Iris pigment epithelial cell (primary cell): ENCODE measurements at places on chromosomes 13 and 19.

DNA sequence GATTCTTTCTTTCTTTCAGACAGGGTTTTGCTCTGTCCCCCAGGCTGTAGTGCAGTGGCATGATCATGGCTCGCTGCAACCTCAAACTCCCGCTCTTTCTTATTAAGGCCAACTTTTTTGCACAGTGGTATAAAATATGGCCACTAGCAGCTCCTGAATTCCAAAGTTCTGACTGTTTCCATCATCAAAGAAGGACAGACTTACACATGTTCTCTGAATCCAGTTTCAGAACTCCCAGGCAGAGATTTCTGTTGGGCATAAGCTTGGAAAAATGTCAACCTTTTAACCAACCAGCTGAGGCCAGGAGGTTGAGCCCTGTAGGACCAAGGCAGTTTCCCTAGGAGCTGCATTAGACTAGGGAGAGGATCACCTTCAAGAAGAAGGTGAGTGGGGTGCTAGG is 184.1 kb downstream of the HS6ST3 start:
- no peak for DNase-seq

- no peak for DNase-seq
Observed at GRCh38 chr19:16777811-16778210, 51.4 kb upstream of the SIN3B start.

- DNase-seq, result no peak
Observed at GRCh38 chr13:98521461-98522247, 55.3 kb downstream of the STK24 start.

- peak; percentile 34 for DNase-seq
Observed at GRCh38 chr13:32883474-32883873, 132.7 kb upstream of the KL start.

- no peak for DNase-seq
Observed at GRCh38 chr13:113971471-113972231, 2.2 kb downstream of the C13orf46 start.

DNA sequence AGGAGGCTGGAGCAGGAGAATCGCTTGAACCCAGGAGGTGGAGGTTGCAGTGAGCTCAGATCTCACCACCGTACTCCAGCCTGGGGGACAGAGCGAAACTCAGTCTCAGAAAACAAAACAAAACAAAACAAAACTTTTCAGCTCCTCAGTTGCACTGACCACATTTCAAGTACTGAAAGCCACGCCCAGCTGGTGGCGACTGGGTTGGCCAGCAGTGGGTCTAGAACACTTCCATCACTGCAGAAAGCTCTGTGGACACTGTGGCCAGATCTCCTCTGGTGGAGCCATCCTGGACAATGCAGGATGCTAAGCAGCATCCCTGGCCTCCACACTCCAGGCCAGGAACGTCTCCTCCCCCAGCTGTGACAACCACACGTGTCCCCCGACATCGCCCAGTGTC is 21.1 kb downstream of the TLE2 start:
- no peak for DNase-seq

DNA sequence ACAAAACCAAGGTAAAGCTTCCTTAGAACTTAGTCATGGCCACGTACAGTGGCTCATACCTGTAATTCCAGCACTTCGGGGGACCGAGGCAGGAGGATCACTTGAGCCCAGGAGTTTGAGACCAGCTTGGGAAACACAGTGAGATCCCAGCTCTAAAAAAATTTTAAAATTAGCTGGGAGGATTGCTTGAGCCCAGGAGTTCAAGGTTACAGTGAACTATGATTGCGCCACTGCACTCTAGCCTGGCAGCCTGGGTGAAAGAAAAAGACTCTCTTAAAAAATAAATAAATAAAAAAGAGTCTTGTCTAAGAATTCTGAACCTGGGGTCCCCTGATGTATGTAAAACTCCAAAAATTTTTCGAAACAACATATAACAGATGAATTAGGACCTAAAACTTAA is 34.9 kb downstream of the N4BP2L2 start:
- DNase-seq, result no peak

DNA sequence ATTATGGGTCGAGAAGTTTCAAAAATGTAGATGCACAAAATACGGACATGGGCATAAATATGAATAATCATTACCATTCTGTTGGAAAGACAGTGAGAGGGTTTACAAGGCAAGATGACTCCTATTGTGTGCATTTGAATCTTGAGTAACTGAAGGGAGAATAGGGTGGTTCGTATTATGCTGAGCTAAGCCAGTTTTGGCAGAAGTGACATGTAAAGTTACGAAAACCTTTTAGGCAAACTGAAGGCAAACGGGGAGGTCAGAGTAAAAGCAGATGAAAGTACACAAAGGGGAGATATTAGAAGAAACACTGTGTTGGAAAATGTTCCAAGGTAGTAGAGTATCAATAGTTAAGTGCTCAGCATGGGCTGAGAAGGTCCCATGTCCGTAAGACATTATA is 16.8 kb downstream of the DCT start:
- DNase-seq, result no peak

DNA sequence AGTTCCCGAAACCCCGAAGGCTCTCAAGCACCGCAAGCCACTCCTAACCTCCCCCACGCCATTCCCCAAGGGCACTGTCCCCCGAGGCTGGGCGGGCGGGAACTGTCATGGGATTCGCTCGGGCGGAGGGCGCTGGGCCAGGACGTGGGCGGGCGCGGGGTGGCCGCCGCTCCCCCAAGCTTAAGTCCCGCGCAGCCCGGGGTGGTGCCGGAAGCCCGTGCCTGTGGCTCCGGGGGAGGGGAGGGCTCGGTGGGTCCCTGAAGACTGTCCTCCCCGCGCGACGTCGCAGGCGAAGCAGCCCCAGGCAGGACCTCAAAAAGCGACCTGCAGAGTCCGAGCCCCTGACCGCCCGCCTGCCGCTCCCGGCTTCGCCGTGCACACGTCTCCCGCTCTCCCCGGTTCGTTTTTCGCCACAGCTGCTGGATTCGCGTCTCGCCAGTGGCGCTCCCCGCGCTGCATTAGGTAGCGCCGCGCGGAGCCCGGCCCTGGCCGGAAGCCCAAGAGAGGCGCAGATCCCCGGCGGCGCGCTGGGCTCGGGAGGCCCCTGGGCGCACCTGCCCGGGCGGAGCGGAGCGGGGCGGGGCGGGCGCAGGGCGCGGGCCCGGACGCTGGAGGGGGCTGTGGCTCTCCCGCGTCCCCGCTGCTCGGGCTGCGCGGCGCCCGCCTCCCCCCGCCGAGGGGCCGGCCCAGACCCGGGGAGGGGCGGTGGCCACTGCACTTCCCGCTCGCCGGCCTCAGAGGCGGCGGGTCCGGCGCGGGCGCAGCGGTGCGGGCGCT is at the start of gene FARP1:
Gene FARP1 (plus strand): TSS at position 715 of the 777 bp plus-strand sequence. CDS start 70,149 bp downstream, outside the sequence.
- DNase-seq, result peak; percentile 70

GRCh38 chr19:4523306-4524110 is 5.2 kb upstream of the PLIN4 start:
- DNase-seq, result no peak

- no peak for DNase-seq
Observed at GRCh38 chr13:60164234-60164889, 634 bp upstream of the DIAPH3 start.

- no peak for DNase-seq
Observed at GRCh38 chr13:67520886-67521285, 290.8 kb upstream of the PCDH9 start.

GRCh38 chr13:102191951-102192502 is 209.8 kb downstream of the FGF14 start:
- DNase-seq, result peak; percentile 72
